ENCODE measurements at places on chromosomes 13 and 19.

DNA sequence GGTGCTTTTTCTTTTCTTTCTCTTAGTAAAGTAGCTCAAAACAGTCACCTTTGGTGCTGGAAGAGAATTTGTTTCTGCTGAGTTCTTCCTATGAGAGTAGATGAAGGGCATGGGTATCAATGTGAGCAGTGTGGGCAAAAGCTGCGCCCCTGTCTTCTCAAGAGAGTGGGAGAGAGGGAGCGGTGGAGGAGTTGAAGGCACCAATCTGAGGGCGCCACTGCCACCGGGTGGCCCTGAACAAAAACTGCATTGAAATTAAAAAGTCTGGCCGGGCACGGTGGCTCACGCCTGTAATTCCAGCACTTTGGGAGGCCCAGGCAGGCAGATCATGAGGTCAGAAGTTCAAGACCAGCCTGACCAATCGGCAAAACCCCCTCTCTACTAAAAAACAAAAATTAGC lies 28.7 kb upstream of the EPHX3 start:
- DNase-seq = no peak

- no peak for DNase-seq
Observed at GRCh38 chr13:35293579-35294226, 182.8 kb downstream of the MAB21L1 start.

DNA sequence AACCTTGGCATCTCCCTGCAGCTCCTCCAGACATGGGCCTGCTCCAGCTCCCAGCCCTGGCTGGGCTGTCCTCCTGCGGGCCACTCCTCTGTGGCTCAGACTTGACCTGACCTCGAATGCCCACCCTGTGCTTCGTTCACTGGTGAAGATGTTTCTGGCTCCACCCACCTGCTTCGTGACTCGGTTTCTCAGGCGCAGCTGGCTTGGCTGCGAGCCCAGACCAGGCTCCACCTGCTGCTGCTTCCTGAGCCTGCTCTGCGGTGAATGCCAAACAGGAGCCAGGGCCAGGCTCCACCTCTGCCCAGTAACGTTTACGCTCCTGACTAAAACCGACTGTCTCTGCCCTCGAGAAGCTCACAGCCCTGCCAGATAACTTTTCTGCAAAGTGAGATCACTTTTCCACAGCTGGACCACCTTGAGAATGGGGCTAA lies 8.9 kb upstream of the RSPH6A start:
- no peak for DNase-seq

GRCh38 chr13:53240401-53241025 lies 211.9 kb downstream of the OLFM4 start:
- no peak for DNase-seq

DNA sequence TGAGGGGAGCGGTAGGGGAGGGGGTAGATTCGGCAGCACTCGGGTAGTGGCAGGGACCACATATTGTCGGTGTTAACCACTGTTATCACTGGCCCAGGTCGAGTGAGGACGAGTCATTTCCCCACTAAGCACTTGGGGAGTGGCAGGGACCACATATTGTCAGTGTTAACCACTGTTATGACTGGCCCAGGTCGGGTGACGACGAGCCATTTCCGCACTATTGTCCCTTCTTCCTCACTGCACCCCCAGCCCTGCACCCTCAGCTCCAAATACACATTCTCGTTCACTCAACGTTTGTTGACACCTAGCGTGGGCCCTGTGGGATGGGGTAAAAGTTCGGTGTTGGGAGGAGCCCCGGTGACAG lies 467 bp upstream of the CLN5 start:
- peak; percentile 87 for DNase-seq

DNA sequence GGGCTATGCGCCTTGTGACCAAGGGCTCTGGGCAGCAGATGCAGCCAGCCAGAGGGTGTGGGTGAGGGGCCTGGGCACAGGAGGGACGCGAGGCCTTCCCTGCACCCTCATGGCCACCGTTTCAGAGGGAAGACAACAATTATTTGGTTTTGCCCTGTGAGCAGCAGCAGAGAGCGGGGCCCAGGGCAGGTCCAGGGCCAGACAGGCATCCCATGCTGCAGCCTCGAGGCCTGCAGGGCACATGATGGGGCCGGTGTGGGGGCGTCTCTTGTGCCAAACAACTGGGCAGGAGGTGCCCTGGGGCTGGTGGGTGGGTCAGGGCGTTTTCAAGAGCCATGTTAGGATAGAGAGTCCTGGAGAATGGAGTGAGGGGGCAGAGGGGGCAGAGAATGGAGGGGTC lies 79.4 kb downstream of the SCGB2B2 start:
- no peak for DNase-seq

DNA sequence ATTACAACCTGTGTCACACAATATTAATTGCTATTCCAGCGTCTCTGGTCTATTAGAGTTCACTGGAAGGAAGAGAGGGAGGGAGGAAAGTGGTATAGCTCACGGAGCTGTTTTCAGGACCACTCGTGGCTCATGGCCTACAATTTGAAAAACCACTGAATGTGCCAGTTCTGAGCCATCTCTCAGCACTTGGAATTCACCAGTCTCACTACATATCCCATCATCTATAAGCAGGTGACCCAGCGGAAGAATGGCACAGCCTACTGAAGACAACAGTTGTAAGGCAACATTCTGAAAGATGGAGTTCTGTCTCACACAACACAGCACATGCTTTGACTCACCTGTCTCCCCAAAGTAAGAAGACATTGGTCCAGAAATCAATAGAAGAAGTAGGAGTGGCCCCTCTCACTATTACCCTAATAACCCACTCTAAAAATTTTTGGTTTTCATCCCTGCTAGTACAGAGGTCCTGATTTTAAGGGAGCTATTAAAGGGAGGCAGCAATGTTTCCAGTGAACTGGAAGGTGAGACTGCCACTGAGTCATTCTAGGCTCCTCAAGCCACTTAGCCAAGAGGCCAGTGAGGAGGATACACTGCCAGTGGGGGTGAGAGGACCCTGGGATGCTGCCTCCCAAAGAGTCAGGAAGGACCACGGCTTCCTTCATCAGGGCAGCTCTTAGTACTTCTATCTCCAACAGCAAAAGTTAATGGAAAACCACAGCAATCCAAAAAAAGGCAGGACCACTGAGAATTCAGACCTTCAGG lies 50.0 kb upstream of the DOCK9 start:
- DNase-seq = no peak

DNA sequence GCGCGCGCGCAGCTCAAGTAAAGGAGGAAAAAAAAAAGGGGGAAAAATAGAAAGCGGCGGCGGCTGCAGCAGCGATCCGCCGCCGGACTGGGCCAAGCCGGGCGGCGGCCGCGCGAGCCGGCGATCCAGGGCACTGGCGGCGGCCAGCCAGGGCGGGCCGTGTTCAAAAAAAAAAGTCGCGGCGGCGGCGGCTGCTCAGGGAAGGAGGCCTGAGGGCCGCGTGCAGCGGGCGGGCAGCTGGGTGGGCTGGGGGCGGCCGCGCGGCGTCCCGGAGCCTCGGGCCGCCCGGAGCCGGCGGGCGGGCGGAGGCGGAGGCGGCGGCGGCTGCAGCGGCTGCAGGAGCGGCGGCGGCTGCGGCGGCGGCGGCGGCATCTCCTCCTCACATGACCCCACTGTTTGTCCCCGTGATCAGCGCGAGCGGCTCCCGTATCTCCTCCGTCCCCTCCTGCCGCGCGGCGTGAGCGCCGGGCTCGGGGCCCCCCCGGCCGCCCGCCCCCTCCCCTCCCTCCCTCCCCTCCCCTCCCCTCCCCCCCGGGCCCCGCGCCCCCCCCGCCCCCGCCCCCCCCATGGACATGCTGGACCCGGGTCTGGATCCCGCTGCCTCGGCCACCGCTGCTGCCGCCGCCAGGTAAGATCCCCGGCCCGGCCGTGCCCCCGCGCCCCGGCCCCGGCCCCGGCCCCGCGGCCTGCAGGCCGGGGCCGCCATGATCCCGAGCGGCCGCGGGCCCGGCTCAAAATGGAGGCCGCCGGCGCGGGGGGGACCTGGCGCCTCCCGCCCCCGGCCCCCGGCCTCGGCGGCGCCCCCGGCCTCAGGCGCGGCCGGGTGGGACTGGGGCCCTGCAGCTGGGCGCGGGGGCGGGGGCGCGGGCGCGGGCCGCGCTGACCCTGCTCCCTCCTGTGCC lies at the start of gene USF2:
TSS of gene USF2 (plus strand) at position 427 of the 902 bp plus-strand sequence. CDS start at position 567, 140 bp downstream.
- DNase-seq = peak; percentile 53

DNA sequence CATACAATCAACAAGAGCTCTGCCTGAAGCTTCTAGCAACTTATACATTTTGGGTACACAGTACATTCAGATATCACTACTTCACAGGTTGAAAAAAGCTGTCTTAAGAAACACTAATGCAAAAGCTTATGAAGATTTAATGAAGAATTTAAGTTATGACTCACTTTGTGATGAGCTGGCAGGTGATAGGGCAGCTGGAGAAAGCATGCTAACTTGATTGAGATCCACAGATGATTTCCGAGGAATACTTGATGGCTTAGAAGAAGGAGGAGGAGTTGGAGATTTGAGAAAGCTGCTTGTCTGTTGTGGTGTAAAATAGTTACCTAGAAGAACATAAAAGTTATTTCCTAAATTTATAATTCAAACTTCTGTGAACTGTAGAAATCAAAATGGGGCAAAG lies 23.3 kb downstream of the EXOSC8 start:
- DNase-seq = no peak

GRCh38 chr13:108777421-108778420 lies 148.3 kb downstream of the MYO16 start:
- DNase-seq = no peak

- DNase-seq = no peak
Observed at GRCh38 chr13:100211016-100211710, 122.3 kb downstream of the PCCA start.

GRCh38 chr13:91145571-91146205 lies 201.8 kb upstream of the MIR17HG start:
- no peak for DNase-seq

DNA sequence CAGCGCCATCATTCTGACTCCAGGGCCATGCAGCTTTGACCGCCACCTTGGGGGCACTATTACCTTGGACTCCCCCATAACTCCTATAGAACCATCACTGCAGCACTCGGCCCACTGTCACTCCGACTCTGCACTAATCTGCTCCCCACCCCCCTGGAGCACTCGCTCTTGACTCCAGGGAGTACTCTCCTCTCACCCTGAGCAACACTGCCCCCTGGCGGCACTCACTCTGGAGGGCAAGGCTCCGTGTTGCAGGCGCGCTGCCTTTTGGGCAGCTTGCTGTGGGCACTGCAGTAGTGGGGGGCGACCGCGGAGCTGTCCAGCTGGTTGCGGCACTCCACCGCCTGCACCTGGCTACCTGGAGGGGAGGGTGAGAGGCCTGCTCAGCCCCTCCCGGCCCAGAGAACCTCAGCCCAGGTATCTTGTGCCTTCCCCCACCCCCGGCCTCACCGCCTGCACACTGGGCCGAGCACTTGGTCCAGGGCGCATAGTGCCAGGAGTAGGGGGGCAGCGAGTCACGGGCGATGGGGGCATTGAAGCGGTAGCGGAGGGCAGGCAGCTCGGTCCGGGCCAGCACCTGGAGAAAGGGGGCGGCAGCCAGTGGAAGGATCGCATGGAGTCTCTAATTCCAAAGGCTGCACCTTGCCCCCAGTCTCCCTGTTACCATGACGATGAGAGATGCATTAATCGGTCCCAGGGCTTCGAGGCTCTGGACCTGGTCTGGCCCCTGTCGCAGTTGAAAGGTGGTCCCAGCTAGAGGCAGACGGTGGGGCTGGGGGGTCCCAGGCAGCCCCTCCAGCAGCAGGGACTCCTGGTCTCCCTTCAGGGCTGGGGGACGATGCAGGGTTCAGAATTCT lies 8.9 kb upstream of the MYO1F start:
- DNase-seq = peak; percentile 30

DNA sequence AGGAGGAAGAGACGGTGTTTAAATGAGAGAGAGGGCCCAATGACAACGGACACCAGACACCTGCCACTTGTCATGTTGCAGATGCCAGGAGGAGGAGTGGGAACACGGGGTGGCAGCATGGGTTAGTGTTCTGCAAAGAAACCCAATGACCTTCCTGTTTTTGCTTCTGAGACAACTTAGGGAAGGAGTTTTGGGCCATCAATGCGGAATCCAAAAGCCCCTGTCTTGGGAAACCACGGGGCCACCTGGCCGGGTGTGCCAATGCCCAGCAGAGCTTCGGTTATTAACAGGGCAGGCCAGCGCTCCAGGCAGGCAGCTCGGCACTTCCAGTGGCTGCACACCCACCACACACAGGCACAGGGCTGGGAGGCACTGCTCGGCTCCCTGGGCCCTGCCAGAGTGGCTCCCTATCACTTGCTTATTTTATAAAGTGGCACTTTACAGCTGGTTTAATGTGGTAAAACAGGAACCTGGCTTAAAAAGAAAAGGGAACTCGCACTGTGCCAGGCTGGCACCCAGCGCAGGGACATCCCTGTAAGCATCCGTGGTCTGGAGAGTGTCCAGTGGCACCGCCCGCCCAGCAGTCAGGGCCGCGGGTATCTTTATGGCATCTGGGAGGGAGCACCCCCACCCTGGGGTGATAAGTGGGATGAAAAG lies 19.1 kb downstream of the ELL start:
- no peak for DNase-seq

DNA sequence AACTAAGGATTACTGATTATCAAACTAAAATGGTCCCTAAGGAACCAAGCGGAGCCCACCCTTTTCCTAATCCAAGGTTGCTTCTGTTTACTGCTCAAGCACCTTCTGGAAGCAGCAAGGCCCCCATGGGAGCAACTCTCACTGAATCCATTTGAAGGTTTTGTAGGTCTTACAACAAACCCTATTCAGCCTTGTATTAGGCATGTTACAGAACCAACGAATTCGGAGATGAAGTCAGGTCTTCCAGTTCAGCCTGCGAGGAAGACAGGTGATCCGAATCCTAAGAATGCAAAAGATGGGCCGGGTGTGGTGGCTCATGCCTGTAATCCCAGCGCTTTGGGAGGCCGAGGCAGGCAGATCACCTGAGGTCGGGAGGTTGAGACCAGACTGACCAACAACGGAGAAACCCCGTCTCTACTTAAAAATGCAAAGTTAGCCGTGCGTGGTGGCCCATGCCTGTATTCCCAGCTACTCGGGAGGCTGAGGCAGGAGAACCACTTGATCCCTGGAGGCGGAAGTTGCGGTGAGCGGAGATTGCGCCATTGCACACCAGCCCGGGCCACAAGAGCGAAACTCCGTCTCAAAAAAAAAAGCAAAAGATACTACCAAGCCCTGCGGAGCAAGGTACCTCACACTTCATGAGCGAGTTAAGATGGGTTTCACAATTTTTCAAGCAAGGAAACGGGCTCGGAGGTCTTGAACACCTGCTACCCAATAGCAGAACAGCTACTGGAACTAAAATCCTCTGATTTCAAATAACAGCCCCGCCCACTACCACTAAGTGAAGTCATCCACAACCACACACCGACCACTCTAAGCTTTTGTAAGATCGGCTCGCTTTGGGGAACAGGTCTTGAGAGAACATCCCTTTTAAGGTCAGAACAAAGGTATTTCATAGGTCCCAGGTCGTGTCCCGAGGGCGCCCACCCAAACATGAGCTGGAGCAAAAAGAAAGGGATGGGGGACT lies 609 bp downstream of the ZAR1L start:
- peak; percentile 73 for DNase-seq

Measured in NK-92 treated with Interleukin-12 subunit alpha and Interleukin-12 subunit beta, amount 100 ng/mL, for 24 hours (cell line).